ENCODE measurements at places on chromosomes 2 and 18. TPM values are rescaled to one million over a fixed set of nuclear protein-coding genes. Genes with fewer than 3 reads are reported as not detected.

Gene KLHL41
- 90.5 TPM for total RNA-seq

Gene CFC1
- total RNA-seq = not detected

Gene SOS1
- total RNA-seq = 27.3 TPM

Gene HOXD8
- total RNA-seq = 1.1 TPM

Gene SLC16A14
- 2.0 TPM for total RNA-seq

Gene C2orf78
- not detected for total RNA-seq

Gene OSR1
- 1.4 TPM for total RNA-seq

Gene TBR1
- 0.05 TPM for total RNA-seq

Gene CACNB4
- 0.67 TPM for total RNA-seq

Gene ZNF532
- total RNA-seq = 71.8 TPM

Gene STAM2
- 28.9 TPM for total RNA-seq

Gene GPR55
- total RNA-seq = not detected

Gene REG1A
- total RNA-seq = not detected

Gene IL1R2
- 1.0 TPM for total RNA-seq

Gene CXCR4
- total RNA-seq = 4.4 TPM

Gene TDRD15
- not detected for total RNA-seq

Gene UGT1A10
- not detected for total RNA-seq

Gene SFT2D3
- 3.1 TPM for total RNA-seq

Gene ENOSF1
- total RNA-seq = 26.8 TPM

Gene MTX2
- 44.1 TPM for total RNA-seq

Gene ALLC
- total RNA-seq = not detected

Gene SPDYA
- 0.92 TPM for total RNA-seq

Gene IL18RAP
- 0.70 TPM for total RNA-seq

Gene GALR1
- total RNA-seq = 0.08 TPM

Gene PCARE
- 0.11 TPM for total RNA-seq

Gene PID1
- total RNA-seq = 4.3 TPM

Gene IL1RL2
- total RNA-seq = 0.35 TPM

Gene LRRC30
- total RNA-seq = not detected

Gene MYCN
- 0.43 TPM for total RNA-seq

Gene SFXN5
- total RNA-seq = 13.3 TPM

Gene SERPINB3
- total RNA-seq = not detected

Gene ABCB11
- total RNA-seq = 0.03 TPM

Gene SLC38A11
- total RNA-seq = 0.51 TPM
